ENCODE measurements at places on chromosomes 12 and 14.

GRCh38 chr12:59093073-59093772, 172.9 kb upstream of the LRIG3 start:
- no peak for DNase-seq

GRCh38 chr14:93665169-93665568, 123.1 kb downstream of the PRIMA1 start:
- no peak for DNase-seq

DNA sequence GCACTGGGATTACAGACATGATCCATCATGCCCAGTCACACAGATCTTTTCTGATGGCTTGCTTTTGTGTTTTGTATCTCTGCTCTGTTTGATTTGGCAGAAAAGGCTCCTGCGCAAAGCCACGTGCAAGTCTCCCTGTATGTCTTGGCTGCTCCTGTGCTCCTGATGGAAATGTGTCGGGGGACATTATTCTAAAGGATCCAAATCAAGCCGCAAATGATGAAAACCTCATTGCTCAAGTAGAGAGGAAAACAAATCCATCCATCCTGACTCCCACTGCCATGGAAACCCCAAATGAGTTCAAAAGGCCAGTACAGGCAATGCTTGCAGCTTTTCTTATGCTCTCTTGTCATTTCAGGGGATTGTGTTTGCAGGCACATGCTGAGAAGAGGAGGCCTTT, 93.8 kb downstream of the NDUFA12 start:
- no peak for DNase-seq

DNA sequence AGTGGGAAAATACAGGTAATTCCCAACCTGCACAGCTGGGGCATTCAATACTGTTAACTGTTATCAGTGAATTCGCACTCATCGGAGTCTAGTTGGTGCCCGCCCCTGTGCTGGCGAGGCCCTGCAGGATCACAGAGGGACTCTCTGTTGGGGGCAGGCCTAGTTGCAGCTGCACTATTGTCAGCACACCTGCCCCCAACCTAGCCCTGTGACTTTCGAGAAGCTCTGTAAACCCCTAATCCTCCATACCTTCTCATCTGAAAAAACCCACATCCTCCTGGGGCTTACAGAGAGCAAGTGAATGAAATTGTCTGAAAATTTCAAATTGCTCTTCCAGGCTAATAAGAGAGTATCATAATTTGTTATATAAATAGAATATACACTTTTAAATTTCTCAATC, 132.2 kb upstream of the NUDT4 start:
- peak; percentile 37 for DNase-seq

- DNase-seq: no peak
Observed at GRCh38 chr12:105814283-105814682, 324.5 kb downstream of the NUAK1 start.

- DNase-seq: no peak
Observed at GRCh38 chr12:70994217-70994788, 73.8 kb upstream of the PTPRR start.

All from T-helper 1 cell (primary cell).